HTR-8/SVneo (cell line): ENCODE measurements at places on chromosomes 6 and 20.
A peak's percentile ranks its signal among the peaks of the same experiment; 100 is the strongest.

DNA sequence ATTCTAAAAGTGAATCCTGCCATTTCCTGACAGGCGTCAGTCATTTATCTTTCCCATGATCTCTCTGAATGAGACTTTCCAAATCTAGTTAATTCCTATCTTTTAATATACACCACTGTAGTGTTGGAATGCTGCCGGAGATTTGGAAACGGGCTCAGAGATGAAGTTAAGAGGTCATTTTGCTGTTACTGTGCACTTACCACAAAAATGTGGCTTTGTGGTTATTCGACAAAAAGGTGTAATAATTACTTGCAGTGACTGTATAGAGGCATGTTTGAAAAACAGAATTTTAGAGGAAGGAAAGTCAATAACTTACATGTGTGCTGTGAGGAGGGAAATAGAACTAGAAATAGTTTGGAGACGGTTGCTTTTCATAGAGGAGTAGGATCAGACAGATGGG, 460.2 kb upstream of the BTBD3 start:
- no peak for DNase-seq

DNA sequence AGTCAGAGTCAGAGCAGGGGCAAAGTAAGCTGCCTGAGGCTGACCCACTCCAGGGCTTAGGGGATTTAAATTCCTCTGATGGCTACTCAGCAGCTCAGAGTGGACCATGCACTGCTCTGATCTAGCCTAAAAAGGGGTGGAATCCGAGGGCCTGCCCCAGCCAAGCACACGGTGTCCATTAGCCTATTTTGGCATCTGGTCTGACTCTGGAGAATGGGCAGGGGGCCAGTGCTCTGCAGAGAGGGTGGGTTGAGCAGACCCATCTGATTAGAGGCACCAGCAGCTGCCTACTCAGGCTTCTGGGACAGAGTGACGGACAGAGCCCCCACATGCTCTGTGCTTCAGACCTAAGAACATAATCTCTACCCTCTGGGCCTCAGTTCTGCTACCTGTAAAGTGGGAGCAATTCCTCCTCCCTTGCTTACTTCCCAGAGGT, 25.9 kb upstream of the TGM2 start:
- no peak for DNase-seq

DNA sequence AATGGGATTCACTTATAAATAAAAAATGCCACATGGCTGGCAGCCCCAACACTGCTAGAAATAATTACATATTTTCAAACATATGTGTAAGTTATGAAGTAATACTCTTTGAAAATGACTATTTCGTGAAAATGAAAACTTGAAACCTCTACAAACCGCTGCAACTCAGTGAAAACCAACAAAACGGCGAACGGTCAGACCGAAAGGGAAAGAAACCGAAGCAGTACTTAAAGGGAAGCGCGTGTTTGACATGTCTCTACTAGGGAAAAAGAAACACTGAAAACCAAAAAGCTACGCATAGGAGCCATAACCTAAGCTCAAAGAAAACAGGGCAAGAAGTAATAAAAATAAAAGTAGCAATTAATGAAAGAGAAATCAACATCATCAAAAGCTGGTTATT, 121.0 kb upstream of the GGTLC1 start:
- DNase-seq = no peak

DNA sequence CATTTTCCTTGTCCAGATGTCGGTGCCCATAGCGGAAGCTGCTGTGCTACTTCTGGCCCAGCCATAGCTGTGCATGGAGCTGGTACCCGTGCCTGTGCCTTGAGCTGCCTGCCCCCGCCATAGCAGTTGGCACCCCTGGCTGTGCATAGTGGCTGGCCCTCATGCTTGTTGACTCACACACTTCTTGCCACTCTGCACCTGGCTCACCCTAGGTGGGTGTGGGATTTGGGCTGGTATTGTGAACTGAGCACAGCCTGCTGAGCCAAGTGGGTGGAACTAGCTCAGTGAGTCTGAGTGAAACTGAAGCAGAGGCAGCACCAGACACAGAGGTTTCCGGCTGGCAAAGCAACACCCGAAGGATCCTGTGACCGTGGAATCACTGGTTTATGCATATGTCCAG, 689.5 kb upstream of the EYS start:
- DNase-seq = no peak

DNA sequence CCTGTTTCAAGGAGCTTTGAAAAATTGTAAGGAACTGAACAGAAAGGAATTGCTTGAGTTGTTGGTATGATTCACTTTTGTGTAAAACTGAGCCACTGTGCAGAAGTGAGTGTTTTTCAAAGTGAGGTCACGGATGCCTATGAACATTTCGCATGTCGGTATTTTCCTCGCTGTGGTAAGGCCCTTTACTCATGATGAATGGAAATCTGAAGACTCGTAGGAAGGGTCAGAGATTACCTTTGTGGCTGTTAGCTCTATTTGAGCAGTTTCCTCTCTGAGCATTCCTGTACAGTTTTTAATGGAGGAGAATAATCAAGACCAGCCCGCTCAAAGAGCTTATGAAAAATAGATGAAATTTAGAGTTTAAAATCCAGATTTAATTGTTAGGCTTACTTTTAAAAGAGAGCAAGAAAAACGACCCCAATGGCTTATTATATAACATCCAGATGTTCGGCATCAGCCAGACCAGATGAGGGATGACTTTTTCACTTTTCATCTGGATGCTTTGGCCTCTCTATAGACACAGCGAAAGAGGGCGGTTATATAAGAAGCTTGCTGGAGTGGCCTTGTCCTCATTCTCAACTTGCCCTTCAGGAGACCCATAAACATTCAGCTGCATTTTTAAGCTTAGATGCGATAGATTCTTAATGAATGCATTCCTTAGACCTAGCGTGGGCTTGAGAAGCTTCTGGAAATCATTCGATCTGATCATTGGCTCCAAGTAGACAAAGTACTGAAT, 99.5 kb downstream of the CD83 start:
- DNase-seq = no peak

GRCh38 chr6:74606582-74607071, 599.2 kb downstream of the COL12A1 start:
- peak; percentile 46 for DNase-seq

DNA sequence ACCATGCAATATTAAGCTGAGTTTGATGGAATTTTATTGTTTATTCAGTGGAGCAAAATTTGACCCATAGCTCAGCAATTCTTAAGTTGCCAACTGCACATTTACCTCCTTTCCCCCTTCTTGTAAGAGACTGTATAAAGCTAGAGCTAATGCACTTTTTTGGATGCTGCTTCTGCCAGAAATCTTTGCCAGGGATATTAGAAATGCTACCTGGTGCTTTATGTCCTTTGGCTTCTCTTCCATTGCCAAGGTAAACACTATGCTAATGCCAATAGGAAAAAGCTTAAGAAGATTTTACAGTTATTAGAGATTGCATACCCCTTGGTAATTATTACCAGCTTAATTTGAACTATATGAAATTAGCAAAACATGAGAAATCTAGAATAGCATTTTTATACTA, 79.0 kb upstream of the OGFRL1 start:
- no peak for DNase-seq

GRCh38 chr6:157757430-157758403, 65.3 kb upstream of the SNX9 start:
- DNase-seq = no peak

DNA sequence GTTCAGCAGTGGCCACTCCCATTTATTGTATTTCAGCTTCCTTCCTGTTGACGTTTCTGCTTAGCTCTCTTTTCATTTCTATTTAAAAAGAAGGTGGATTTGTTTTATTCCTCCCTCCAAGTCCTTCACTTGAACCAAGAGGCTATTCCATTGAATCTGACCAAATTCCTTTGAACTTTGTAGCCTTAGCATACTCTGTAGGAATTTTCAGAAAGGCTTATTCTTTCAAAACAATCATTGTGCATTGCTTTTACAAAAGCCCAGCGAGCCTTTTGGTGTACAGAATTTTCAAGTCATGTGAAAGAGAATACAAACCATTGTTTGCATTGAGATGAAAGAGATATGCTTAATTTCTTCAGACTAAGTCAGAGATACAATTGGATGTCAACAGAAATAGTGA, 151.0 kb upstream of the INSM1 start:
- no peak for DNase-seq

- no peak for DNase-seq
Observed at GRCh38 chr6:96900873-96901272, 3.2 kb upstream of the NDUFAF4 start.

- DNase-seq = no peak
Observed at GRCh38 chr20:38338849-38339520, 7.3 kb upstream of the LBP start.

- no peak for DNase-seq
Observed at GRCh38 chr6:509676-510075, 118.1 kb downstream of the IRF4 start.

DNA sequence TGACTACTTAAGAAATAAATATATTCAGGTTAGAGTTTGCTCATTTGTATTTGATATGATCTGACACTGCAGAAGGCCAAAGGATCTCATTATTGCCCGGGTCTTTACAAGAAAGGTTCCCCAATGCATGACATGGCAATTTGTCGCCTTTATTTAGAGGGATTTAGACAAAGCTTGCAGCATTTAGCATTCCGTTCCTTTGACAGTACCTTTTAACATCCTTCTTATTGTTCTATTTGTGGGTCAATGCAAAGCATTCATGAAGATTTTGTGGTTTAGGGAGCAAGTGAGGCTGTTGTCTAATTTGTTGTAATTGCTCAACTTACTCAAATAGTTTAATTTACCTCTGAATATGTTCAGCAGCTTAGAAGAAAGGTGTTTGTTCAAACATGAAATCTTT, 230.8 kb upstream of the FLRT3 start:
- DNase-seq = no peak

GRCh38 chr20:50635676-50636600, 55.4 kb downstream of the RIPOR3 start:
- peak; percentile 82 for DNase-seq

- DNase-seq = no peak
Observed at GRCh38 chr6:161393292-161393691, 119.4 kb upstream of the AGPAT4 start.

DNA sequence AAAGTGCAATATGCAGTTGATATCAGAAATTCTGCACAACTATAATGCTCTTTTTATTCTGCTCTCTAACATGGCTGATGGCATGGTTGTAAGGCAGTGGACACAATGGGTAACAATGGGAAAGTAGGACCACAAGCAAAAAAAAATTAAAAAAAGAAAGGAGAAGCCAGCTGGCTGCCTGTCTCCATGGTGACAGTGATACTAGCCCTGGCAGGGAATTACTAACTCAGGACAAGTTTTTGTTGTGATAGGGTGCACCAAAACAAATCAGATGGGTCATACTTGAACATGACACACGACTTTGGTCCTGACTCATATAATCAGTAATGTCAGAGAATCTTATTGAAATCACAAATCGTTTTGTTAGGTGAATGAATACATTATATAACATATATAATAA, 169.4 kb downstream of the TRDN start:
- no peak for DNase-seq

DNA sequence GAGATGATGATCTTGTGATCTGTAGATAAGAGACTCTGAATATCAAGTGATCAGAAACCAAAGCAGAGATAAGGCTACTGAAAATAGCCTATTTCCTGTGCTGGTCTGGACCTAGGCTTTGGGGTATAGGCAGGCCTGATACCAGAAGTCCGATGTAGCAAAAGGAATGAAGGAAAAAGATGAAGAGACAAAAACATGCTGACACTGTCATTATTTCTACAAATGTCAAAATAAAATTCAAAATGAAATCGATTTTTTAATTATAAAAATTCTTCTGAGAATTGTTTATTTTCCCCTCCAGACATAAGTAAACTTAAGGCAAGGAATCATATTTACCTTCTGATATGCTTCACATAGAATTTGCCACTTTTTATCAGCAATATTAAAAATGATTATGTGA, 252.8 kb downstream of the PRKN start:
- DNase-seq = no peak

- no peak for DNase-seq
Observed at GRCh38 chr6:125271486-125272159, 30.1 kb downstream of the HDDC2 start.

GRCh38 chr6:44442236-44442635, 54.7 kb downstream of the CDC5L start:
- no peak for DNase-seq

- DNase-seq = no peak
Observed at GRCh38 chr6:167762259-167762962, 64.3 kb upstream of the AFDN start.
